ENCODE measurements at places on chromosomes 2 and 18. TPM values are rescaled to one million over a fixed set of nuclear protein-coding genes. Genes with fewer than 3 reads are reported as not detected.

- no peaks in the 10 kb centered on the region for H3K36me3 ChIP-seq
- no peak overlapping the region for H3K27ac ChIP-seq
- no peak overlapping the region for H3K4me3 ChIP-seq
- H3K27me3 ChIP-seq = no peaks in the 10 kb centered on the region
Observed at GRCh38 chr2:187971893-187972292, 319.8 kb upstream of the GULP1 start.

DNA sequence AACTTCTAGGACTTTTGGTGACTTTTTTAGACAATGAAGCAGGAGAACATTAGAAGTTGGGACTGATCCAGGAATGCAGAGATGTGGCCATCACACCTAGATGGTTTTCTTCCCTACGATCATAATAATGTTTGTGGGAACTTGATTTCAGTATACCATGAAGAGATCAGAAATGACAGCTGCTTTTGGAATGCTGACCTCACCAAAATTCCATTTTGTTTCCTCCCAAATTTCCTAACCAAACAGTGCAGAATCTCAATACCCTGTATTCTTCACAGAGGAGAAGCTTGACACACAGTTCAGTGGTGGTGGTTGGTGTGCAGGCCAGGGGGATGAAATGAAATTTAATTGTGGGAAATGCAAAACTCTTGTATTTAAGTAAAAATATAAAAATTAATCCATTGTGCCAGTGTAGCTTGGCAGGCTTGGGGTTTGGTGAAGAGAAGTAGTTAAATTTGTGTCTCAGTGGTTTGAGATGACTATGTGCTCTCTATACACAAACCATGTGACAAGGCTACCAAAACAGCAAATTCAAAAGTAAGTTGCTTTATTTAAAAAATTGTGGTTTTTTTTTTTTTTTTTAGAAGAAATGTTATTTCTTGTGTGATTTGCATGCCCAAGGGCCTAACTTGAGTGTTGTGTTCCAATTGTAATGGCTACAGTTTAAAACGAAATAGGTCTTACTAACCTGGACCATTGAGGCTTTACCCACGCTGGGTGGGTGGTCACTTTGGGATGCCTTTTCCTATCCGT, 252.4 kb downstream of the LPIN1 start:
- no peak overlapping the region for H3K4me3 ChIP-seq
- H3K27ac ChIP-seq = no peak overlapping the region
- H3K27me3 ChIP-seq = no peaks in the 10 kb centered on the region
- no peak for DNase-seq

DNA sequence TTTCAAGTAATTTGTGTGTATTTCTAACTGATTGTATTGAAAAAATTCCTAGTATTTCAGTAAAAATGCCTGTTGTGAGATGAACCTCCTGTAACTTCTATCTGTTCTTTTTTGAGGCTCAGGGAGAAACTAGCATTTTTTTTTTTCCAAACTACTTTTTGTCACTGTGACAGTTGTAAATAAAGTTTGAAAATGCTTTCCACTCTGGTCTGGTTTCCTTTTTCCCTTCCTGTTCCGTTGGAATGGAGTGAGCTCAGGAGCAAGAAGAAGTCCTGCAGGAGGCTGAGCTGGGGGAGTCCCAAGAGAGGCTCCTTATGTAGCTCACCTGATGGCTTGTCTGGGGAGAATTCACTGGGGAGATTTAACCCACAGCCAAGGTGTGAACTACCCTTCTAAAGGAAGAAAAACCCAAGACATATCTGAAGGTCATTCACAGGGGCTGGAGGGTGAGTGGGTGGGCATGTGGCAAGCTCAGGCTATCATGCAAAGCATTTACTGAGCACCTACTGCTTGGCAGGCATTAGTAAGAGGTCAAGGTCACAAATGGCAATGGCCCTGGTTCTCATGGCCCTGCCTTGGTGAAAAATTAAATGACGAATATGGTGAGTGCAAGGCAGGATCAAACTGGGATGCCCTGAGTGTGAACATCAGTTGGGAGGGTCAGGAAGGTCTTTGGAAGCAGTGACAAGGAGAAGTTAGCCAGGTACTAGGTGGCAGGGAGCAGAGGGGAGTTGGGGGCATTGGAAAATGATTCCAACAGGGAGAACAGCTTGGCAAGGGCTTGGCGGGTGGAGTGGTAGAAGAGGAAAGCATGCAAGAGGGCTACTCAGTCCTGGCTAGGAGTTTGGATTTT, 28.7 kb downstream of the LBH start:
- H3K27ac ChIP-seq = no peak overlapping the region
- no peaks in the 10 kb centered on the region for H3K27me3 ChIP-seq
- H3K36me3 ChIP-seq = peaks cover 29% of the 10 kb centered on the region
- H3K4me1 ChIP-seq = no peaks in the 10 kb centered on the region

The FBXO41 gene
- polyA plus RNA-seq = 0.80 TPM

The SLC23A3 gene
- 2.3 TPM for polyA plus RNA-seq
